ENCODE measurements at places on chromosomes 5 and 9.

DNA sequence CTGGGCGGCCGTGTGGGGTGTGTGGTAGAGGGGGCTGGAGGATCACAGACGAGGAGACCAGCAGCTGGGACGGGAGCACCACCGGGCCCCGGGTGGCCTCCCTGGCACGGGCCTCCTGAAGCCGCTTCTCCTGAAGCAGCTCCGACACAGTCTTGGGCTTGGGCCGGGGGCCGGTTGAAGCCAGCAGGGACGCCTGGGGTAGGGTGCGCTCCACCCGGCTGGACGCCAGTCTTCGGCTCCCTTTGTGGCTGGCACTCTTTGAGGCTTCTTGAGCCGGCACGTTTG lies 5.5 kb upstream of the CARD9 start:
- DNase-seq, result no peak

- no peak for DNase-seq
Measured at GRCh38 chr9:12770261-12770660, 4.6 kb upstream of the LURAP1L start.

DNA sequence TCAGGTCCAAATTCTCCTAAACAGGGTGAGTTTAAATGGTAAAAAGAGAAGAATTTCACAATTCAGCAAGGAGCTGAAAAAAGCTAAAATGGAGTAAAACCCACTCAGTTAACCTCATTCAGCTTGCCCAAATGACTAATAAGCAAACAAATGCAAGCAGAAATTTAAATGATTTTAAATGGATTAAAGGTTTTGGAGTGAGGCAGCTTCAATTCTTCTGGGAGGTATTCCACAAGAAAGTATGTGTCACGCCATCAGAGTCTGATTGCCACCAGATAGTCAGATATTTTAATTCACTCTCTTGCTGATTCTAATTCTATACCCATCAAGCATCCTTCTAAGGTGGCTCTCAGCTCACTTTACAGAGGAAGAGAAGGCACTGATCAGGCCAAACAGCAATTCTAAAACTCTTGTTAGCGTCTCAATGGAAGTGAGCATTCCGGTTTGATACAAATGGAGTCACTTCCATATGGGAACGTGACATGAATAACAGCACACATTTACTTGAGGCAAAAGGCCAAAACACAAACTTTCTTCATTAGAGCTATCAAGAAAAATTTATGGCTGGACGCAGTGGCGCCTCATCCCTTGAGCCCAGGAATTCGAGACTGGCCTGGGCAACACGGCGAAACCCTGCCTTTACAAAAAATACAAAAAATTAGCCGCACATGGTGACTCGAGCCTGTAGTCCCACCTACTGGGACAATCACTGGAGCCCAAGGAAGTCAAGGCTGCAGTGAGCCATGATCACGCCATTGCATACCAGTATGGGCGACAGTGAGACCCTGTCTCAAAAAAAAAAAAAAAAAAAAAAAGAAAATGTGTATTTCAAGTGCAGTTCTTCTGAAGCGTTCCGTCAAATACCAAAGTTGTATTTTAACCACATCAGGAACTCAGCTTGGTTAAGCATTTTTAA lies 2.0 kb downstream of the CLK4 start:
- no peak for DNase-seq

DNA sequence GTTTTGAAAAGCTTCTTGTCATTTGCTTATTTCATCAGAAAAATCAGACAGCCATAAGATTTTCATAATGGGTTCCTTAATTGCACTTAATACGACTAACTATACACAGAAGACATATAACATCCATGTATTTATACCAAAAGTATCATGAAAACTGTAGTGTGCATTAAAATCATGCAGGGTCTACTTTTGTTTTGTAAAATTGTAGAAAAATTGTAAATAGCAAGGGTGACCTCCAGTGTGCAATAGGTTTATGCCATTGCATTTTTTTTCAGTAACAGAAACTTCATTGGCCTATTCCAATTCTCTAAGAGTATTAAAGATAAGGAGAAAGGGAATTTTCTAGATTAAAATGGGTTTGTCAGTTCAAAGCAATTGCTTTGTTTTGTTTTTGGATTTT lies 307.6 kb downstream of the KIAA0825 start:
- DNase-seq, result no peak

- DNase-seq, result no peak
Measured at GRCh38 chr5:69206528-69207190, 17.3 kb downstream of the CENPH start.

DNA sequence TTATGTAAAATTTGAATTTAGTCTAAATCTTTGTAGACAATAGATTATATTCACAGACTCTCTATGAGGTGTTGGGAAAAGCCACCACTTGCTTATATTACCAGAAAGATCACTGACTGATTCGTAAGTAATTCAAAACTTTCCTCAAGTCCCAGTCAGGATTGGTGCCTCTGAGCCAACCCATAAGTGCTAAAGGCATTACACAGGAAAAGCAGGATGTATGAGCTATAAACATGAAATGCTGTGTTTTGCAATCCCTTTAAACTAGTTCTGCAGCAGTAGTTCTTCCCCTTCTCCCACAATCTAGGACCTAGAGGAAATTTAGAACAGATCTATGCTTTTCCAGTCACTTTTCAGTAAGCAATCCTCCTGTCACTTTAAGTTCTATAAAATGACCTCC lies 48.0 kb downstream of the SHLD3 start:
- DNase-seq, result no peak

GRCh38 chr5:57302643-57303042 lies 128.8 kb downstream of the GPBP1 start:
- DNase-seq, result no peak

DNA sequence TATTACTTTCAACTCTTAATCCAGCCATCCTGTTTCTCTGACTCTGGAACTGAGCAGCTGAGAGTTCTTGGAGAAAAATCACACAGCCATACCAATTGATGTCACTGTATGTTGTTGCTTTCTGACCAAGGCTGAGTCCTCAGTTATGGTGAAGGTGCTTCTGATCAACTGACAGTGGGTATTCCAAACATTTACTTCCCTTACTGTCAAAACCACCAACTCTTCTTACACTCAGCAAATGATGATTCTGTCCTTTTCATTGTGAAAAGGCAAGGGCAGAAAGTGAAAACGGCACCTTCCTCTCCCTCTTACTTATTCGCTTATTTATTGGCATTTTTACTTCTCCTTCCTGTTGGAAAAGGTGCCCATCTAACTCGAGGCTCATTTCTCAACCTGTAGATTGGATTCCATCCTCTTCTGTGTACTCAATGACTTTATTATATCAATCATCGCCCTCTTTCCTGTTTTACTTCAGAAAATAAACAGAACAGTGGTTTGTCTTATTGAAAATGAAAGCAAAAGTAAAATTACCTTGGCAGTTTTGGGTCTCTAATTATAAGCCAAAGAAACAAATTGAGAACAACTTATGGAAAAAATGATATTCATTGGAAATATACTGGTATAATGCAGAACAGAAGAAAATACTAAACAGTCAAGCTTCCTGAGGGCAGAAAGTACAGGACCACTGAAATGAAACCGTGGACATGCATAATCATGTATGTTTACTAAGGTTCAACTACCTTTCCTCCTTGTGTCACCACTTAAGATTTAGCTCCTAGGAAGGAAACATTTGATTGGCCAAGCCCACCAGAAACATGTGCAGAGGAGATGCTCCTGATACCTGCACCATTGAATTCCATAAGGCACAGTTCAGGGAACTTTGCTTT lies 104.5 kb upstream of the CHD1 start:
- no peak for DNase-seq

- DNase-seq, result no peak
Measured at GRCh38 chr9:127438394-127438793, 12.8 kb downstream of the RPL12 start.
